ENCODE measurements at places on chromosomes 2 and 18. TPM values are rescaled to one million over a fixed set of nuclear protein-coding genes. Genes with fewer than 3 reads are reported as not detected.

DNA sequence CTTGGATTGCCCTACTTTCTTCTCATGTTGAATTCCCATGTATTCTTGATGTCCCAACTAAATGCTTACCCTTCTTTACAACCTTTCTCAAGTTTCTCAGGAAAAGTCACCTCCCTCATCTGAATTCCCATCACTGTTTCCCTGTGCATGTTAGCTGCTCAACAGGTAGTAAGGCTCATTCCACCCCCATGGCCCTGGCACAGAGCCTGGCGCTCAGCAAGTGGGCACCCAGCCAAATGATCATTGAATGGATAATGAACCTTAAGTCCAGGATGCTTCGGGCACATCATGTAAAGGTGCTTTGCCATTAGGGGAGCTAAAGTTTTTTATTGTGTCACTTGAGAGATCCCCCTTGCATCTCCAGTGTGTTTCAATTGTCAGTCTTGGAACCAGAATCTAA, 124.0 kb downstream of the PKP4 start:
- no peaks in the 10 kb centered on the region for H3K27me3 ChIP-seq
- H3K4me1 ChIP-seq, result no peaks in the 10 kb centered on the region
- no peak overlapping the region for H3K27ac ChIP-seq
- H3K4me3 ChIP-seq, result no peak overlapping the region
- no peak for DNase-seq

Gene DNAJC5G
- 0.93 TPM for total RNA-seq

GRCh38 chr2:126893606-126894005, 5.1 kb upstream of the TEX51 start:
- no peaks in the 10 kb centered on the region for H3K27me3 ChIP-seq
- H3K27ac ChIP-seq, result no peak overlapping the region
- no peaks in the 10 kb centered on the region for H3K4me1 ChIP-seq

Gene PROKR1
- total RNA-seq, result not detected

DNA sequence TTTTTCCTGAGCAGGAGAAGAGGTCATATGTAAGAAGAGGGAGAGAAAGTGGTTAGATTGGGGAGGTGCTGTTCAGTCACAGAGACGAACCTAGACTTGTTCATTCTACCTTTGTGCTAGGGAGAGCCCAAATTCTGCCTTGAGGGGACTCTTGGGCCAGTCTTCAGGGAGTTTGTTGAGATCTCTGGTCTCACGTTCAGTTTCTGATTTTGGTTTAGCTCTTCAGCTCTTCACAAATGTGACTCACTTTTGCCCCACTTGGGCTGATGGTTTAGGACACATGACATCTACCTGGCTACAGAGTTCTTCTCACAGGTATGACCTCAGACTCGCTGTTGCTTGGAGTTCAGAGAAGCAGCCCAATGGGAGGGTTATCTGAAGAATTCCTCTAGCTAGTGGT, 49.2 kb upstream of the DARS1 start:
- no peak overlapping the region for H3K27ac ChIP-seq
- no peaks in the 10 kb centered on the region for H3K27me3 ChIP-seq
- H3K4me3 ChIP-seq, result no peak overlapping the region

- no peaks in the 10 kb centered on the region for H3K4me1 ChIP-seq
- no peak overlapping the region for H3K4me3 ChIP-seq
- no peak overlapping the region for H3K27ac ChIP-seq
These were observed 8.2 kb downstream of the IL1A start for GRCh38 chr2:112776113-112776512.

Data from heart left ventricle (tissue), 16 donors.